ENCODE measurements at places on chromosomes 6 and 20.

DNA sequence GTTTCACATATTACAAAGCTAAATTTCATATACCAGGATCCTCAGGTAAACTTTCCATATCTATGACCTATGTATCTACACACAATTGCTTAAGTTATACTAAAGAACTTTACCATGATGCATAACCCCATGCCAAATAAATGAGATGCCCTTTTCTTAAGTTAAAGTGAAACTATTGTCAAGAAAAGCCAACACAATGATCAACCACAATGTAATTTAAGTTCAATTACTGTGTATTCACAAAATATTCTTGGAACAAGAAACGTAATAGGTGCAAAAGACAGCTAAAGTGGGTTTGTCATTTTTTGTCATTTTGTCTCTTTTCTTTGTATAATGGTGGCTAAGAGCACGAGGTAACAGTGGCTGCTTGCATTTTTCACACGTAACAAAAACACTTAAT lies 158.0 kb upstream of the SHLD1 start:
- DNase-seq, result no peak

DNA sequence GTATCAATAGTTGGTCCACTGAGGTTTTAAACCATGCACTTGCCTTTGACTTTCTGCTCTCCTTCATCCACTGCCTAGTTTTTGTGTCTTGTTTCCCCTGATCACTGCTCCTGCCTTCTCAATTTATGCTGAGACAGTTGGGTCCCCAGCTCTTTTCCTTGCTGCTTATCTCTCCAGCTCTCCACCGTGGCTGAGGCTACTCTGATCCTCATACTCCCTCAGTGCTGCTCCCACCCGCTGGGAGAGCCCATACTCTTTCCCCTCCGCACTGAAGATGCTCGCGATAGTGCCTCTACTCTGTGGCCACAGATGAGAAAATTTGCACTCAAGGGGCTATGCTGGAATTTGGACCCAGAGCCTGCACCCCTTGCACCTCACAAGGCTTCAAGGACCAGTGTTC lies 3.4 kb upstream of the THBD start:
- no peak for DNase-seq

DNA sequence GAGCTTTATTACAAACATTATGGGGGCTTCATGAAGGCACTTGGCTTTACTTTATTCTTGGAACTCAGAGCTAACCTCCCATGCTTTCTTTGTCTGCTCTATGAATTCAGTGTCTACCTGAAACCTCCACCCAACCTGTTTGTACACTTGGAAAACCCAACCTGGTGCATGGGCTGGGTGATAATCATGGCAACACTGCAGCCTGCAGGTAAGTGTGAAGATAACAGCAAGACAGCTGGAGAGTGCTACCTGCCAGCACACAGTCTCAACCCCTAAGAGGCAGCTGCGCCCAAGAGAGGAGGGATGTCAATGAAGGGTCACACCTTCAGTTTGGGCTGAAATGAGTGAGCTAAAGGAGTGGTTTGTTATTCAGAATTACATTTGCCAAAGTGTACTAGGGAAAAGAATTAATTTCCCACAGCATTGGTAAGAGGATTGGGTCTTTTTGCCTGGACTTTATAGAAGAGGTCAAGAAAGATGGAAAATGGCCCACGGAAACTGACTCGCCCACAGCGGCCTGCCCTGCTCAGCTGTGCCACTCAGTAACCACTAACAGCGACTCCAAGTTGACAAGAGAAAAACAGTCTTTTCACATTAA lies 24.4 kb downstream of the FOXQ1 start:
- DNase-seq, result no peak

DNA sequence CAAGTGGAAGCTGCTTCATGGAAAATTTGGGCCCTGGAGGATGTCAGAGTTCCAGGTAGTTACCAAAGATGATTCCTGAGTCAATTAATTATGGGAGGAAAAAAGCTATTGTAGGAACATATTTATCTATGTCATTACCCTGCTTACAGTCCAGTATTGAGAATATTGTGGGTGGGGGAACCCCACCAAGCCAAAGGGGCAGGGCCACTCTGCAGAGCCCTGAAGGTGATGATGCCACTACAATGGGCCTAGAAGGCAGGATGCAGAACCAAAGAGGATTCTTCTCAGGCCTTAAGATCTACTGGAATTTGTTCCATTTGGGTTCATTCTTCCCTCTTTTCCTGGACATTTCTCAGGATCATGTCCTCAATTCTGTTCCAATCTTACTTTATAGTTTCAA lies 375.2 kb upstream of the MARCKS start:
- DNase-seq, result no peak

GRCh38 chr6:30790724-30791383 lies 46.5 kb upstream of the IER3 start:
- DNase-seq, result no peak

- DNase-seq, result no peak
These were observed 1.2 kb downstream of the FOXO3 start for GRCh38 chr6:108561742-108562502.

GRCh38 chr6:98657764-98658163 lies 176.6 kb upstream of the POU3F2 start:
- no peak for DNase-seq

- DNase-seq, result no peak
These were observed 226.6 kb downstream of the TFAP2C start for GRCh38 chr20:56855708-56856107.

- DNase-seq, result no peak
These were observed 162.9 kb downstream of the QKI start for GRCh38 chr6:163577404-163577803.

DNA sequence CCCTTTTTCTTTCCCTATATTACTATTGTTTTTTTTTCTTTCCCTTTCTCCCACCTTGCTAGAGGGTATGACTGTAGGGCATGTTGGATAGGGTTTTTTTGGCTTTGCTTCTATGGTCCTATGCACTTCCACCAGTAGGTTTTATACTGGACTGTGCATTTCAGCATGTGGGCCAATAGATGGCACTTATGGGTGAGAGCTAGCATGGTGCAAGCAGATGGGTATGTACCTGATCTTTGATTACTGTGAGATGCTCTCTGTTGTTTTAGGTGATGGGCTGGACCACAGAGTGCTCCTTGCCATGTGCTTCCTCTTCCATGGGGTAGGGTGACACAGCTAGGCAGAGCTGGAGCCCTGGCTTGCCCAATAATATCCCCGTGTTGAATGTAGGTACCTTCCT lies 128.5 kb upstream of the CHD6 start:
- no peak for DNase-seq

DNA sequence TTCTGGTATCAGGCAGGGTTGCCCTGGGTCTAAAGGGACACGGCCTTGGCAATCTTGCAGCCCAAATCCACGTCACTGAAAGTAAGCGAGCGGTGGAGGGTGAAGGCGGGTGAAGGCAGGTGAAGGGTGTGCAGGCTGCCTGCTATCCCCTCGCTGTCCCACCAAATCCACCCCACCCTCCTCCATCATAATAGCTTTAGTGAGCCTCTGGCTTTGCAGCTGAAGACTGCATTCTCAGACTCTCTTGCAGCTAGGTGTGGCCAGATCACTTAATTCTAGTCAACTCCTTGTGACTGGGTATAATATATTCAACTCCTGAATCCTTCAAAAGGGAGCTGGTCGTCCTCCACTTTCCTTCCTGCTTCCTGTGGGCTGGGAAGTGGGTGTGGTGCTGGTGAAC lies 126.7 kb upstream of the TRAF3IP2 start:
- DNase-seq, result no peak

- no peak for DNase-seq
These were observed 11.3 kb downstream of the FAXC start for GRCh38 chr6:99338188-99338587.

DNA sequence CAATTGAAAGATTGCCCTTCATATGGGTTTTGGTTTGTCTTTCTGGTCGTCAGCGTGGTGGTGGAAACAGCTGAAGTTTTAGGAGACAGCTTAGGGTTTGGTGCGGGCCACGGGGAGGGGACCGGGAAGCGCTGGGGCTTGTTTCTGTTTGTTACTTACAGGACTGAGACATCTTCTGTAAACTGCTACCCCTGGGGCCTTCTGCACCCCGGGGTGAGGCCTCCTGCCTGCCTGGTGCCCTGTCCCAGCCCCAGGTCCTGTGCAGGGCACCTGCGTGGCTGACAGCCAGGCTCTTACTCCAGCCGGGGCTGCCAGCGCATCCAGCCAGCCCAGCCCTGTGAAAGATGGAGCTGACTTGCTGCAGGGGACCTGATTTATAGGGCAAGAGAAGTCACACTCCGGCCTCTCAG lies 22.8 kb downstream of the NPEPL1 start:
- DNase-seq, result no peak

- DNase-seq, result peak; percentile 49
These were observed 185.6 kb downstream of the GJA10 start for GRCh38 chr6:90079560-90080490.

DNA sequence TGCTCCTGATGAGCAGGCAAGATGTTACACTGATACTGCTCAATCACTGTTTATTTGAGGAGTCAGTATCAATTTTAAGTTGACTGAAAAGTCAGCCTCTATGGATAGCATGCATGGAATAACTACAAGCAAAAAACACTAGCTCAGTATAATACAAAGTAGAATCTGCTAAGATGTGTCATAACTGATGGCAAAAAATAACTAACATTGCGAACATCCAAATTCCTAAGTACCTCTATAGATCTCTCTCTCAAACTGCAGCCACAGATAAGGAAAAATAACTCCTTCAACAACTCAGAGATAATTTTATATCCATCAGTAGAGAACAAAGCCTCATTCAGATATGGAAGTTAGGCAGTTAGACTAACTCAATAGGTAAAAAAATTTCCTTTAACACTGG lies 16.3 kb downstream of the HDAC2 start:
- DNase-seq, result no peak

DNA sequence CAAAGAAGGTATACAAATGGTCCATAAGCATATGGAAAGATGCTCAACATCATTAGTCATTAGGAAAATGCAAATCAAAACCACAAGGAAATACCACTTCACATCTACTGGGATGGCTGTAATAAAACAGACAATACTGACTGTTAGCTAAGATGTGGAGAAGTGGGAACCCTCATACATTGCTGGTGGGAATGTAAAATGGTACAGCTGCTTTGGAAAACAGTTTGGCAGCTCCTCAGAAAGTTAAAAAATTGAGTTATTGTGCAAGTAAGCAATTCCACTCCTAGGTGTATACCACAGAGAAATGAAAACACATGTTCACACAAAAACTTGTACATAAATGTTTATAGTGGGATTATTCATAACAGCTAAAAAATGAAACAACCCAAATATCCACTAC lies 173.0 kb upstream of the JAG1 start:
- DNase-seq, result no peak

Data from stimulated activated CD4-positive, alpha-beta T cell treated with anti-CD3 and anti-CD28 coated beads, Interleukin-12 subunit alpha, Interleukin-12 subunit beta, amount 100 ng/mL, for 48 hours (primary cell).